Fibroblast of skin of abdomen (primary cell): ENCODE measurements at places on chromosomes 3 and 15.

DNA sequence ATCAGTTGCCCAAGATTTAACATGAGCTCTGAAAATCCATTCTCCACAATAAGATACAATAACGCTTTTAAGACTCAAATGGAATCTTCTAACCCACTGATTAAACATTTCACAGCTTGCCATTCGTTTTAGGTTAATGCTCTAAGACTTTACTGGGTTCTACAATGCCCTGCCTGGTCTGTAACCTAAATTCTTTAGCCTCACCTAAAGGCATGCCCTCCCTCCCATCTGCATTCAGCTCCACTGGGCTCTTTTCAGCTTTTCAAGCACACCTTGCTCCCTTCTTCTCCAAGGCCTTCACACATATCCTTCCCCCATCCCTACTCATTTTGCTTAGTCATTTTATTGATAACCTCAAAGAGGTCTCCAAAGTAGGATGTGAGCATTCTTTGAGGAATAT is 290.9 kb downstream of the LSAMP start:
- DNase-seq = no peak

- no peak for DNase-seq
Measured at GRCh38 chr15:87955284-87955909, 301.1 kb downstream of the NTRK3 start.

GRCh38 chr15:34673241-34673640 is 81.6 kb downstream of the GJD2 start:
- no peak for DNase-seq

- no peak for DNase-seq
Measured at GRCh38 chr3:150538324-150539208, 7.7 kb downstream of the SERP1 start.

DNA sequence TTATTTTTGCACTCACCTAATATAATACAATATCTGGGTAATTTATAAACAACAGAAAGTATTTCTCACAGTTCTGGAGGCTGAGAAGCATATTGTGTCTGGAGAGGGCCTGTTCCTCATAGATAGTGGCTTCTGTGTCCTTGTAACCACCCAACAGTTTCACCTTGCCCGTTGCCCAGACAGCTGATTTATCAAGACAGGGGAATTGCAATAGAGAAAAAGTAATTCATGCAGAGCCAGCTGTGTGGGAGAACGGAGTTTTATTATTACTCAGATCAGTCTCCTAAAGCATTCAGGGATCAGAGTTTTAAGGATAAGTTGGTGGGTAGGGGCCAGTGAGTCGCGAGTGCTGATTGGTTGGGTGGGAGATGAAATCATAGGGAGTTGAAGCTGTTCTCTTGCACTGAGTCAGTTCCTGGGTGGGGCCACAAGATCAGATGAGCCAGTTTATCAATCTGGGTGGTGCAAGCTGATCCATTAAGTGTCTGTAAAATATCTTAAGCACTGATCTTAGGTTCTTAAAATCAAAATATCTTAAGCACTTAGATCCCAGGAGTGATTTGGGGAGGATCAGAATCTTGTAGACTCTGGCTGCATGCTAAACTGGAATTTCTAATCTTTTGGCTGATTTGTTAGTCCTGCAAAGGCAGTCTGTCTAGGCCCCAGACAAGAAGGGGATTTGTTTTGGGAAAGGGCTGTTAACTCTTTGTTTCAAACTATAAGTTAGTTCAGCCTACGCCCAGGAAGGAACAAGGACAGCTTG is 33.9 kb upstream of the C15orf39 start:
- DNase-seq = peak; percentile 39

DNA sequence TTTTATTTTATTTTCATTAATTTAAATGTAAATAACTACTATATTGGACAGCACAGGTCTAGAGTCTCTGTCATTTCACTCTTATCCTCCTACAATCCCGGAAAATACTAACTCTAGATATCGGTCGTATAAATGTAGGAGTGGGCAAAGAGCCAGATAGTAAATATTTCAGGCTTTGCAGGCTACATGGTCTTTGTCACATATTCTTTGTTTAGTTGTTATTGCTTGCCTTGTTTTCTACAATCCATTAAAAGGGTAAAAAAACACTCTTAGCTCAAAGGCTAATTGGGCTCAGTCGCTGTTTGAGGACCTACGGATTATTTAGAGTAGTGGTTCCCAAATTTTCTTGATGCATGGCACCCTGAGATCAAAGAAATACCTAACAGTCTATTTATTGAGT is 1.7 kb downstream of the KNL1 start:
- DNase-seq = no peak

DNA sequence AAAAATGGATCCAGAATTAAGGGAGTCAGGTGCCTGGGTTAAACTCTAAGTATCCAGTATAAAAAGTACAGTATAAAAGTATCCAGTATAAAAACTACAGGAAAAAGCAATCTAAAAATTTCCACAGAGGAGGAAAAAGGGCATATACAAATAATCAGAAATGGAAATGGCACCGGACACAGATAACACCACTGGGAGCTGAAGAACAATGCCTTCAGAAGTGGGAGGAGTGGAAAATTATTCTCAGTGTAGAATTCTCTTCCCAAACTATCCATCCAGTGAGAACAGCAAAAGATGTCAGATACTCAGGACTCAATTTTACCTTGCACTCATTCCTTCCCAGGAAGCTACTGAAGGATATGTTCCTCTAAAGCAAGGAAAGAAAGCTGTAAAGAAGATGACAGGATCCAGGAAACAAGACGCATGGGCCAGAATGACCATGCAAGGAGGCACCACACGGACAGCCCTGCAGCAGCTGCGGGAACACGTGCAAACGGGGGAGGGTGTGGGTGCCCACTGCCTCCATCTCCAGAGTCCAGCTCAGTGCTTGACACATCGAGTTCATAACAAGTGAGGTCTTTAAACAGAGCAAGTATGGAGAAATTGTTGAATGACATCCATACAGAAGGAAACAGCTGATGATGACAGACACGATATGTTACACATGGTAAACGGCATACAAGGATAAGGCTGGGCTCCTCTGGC is 68.5 kb downstream of the CHSY1 start:
- DNase-seq = no peak
